GM20000 (cell line): ENCODE measurements at places on chromosomes 2 and 18.

DNA sequence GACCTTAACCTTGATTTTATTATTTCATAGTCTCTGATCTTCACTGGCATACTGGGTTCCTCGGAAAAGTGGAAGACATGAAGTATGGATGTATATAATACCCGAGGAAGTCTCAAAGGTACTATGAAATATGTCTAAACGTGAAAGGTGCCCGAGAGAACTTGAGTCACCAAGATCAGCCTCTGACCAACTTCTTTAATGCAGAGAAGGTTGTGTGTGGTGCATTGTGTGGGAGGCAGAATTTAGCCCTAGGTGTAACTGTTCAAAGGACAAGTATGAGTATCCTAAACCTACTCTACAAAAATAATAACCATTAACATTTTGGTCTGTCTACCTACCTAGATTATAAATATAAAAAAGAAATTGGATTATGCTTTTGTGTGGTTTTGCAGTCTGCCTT is 36.1 kb downstream of the OSBPL6 start:
- DNase-seq = no peak

DNA sequence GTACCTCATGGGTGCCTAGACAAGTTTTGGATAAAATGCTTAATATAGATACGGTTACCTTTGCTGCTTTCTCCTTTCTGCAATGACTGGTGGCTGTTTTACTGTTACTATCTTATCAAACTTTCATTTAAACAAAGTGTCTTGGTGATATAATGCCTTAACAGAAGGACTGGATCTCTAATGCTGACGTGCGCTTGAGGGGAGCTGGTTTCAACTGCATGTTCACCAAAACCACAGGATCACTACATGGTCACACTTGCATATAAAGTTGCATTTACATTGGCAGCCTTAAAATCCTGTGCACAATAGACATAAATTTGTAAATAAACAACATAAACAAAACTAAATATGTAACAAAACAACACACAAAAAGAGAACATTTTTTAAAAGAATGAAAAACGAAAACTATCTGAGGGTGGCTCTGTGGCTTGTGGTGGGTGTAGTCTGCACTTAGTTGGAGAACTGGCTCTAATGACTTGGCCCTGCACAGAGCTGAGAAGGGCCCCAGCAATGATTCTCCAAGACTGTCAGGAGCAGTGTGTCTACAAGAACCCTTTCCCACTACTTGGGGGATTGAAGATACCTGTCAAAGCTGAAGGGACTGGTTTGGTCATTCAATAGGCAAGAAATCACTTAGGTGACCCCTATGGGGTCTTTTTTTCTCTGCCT is 135.5 kb downstream of the UXS1 start:
- no peak for DNase-seq

DNA sequence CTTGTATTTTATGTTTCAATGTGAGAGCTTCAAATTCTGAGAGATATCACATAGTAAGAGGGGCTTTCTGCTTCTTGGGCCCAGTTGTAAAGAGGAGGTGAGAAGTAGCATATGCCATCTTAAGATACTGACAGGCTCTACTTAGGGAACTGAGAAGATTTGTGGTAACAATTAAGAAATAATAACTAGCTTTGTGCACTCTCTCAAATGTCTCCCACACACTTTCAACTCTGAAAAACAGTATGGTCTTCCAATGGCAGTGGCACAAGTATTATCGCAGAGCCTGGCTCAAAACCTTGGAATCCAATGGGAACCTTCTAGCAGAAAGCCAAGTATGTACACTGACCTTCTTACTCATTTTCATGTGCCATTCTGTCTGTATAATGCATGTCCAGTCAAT is 80.3 kb upstream of the FAM237A start:
- DNase-seq = peak; percentile 8

GRCh38 chr2:122532481-122532880 is 777.0 kb downstream of the TSN start:
- DNase-seq = no peak

- no peak for DNase-seq
These were observed 104.2 kb downstream of the TMEM18 start for GRCh38 chr2:573025-573424.

- DNase-seq = peak; percentile 54
These were observed 39.8 kb downstream of the MYO7B start for GRCh38 chr2:127575185-127575765.

DNA sequence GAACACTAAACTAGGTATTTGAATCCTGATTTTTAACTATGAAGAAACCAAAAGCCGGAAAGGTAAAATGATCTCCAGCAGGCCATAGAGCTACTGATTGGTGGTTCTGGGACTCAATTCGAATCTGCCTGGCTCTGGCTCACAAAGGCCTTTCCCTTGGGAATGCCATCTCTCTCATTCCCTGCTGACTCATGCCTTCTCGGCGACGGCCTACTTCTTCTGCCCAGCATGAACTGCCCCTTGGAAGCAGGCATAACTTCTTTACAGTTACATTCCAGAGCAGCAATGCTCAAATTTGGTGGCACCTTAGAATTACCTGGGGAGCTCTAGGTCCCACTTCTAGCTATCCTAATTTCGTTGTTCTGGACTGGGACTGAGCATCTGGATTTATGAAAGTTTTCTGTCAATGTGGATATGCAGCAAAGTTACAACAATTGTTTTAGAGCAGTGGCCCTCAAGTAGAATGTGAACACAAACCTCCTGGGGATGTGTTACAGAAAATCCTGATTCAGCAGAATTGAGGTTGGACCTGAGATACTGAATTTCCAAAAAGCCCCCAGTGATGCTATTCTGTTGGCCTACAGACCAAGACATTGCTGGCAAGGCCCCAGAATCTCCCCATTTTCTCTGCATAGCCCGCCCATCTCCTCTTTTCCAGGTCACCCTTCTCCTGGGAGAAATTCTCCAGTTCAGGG is 261.1 kb downstream of the CNTNAP5 start:
- no peak for DNase-seq

DNA sequence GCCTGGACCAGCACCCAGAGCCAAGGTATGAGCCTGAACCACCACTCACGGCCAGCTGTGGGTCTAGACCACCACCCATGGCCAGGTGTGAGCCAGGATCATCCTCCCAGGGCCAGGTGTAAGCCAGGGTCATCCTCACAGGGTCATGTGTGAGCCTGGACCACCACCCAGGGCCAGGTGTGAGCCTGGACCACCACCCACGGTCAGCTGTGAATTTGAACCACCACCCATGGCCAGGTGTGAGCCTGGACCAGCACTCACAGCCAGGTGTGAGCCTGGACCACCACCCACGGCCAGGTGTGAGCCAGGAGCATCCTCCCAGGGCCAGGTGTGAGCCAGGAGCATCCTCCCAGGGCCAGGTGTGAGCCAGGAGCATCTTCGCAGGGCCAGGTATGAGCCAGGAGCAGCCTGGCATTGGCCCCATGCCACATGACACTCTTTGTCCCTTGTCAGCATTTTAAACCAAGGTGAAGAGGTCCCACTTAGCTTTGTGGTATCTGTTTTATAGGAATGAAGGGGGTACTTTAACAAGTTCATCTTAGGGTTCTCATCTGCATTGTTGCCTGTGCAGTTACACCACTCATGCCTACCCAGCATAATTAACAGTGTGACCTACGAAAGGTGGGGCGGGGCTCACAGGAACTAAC is 71.2 kb downstream of the AGAP1 start:
- no peak for DNase-seq

- peak; percentile 22 for DNase-seq
These were observed 86.3 kb upstream of the EFEMP1 start for GRCh38 chr2:56009758-56010458.
